Stimulated activated naive B cell treated with anti-CD40 and anti-IgM and Interleukin-4, amounts not matched to agents 10 μg/mL and 1 μg/mL and 100 μg/mL, for 72 hours (primary cell): ENCODE measurements at places on chromosomes 1 and 21.

DNA sequence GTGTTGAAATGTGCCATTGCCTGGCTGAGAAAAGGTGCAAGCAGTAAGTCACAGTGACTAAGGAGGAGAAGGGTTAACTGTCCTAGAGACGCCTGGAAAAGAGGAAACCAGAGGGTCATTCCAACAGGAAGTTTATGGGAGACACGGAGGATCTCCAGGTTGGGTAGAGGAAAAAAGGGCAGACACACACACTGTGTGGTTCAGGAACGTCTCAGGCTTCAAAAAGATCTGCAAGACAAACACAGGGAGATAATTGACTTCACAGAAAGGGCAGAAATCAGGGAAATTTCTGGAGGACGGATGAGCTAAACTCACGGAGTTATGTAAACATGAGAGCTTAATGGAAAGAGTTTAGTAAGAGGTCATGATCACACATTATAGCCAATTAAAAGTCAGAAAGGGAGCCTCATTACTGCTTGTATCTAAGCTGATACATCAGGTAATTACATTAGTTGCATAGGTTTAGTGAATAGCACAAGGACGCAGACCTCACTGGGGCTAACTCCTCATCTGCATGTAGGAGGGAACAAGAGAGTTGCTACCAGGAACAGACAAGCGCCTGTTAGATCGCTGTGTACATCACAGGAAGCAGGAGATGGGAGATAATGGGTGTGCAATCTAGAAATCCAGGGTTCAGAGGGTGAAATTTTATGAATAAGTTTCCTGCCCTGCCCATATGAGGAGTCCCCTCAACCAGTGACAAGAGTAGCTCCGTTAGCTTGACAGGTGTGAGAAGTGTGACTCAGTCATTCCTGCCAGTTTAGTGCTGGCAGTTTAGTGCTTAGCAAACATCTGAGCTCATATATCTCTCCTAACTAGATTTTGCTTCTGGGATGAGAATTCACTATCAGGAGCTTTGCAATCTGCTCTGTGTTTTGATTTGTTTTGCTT, 96.6 kb upstream of the TNR start:
- DNase-seq, result no peak

GRCh38 chr1:90911353-90911752, 110.5 kb downstream of the ZNF644 start:
- no peak for DNase-seq

DNA sequence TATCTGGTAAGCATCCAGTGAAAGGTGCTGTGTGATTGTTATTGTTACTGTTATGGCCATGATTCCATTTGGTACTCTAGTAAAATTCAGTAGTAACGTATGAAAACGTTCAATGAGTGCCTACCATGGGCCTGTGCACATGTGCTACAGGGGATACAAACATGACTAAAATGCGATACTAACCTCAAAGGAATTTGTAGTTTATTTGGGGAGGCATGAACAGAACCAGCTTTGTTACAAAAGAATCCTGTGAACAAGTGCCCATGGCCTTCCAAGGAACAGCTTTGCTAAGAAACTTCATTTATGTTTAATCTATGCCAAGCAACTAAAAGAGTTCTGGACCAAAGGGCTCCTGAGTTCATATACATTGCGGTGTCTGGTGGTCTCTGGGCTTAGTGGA, 28.7 kb downstream of the PTGFR start:
- no peak for DNase-seq

DNA sequence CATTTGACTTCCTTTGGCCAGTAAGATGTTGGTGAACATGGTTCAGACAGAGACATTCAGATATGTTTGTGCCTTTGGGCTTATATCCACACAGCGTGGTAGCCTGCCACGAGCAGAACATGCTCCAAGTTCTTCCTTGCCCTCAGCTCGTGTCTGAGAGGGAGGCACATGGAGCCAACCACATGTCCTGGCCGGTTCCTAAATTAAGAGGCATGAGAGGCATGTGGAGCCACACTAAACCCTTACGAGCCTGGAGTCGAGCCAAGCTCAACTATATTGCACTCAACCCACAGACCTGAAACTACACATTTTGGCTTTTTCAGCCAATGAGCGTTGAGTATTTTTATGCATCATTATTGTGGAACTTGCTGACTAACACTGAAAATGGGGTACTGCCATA, 133.7 kb upstream of the KCNK1 start:
- DNase-seq, result no peak

GRCh38 chr21:46411236-46411635, 47.5 kb upstream of the DIP2A start:
- no peak for DNase-seq

GRCh38 chr1:235675152-235675890, 25.7 kb upstream of the GNG4 start:
- DNase-seq, result no peak

GRCh38 chr1:156104065-156104810, 10.3 kb upstream of the LMNA start:
- DNase-seq, result no peak

DNA sequence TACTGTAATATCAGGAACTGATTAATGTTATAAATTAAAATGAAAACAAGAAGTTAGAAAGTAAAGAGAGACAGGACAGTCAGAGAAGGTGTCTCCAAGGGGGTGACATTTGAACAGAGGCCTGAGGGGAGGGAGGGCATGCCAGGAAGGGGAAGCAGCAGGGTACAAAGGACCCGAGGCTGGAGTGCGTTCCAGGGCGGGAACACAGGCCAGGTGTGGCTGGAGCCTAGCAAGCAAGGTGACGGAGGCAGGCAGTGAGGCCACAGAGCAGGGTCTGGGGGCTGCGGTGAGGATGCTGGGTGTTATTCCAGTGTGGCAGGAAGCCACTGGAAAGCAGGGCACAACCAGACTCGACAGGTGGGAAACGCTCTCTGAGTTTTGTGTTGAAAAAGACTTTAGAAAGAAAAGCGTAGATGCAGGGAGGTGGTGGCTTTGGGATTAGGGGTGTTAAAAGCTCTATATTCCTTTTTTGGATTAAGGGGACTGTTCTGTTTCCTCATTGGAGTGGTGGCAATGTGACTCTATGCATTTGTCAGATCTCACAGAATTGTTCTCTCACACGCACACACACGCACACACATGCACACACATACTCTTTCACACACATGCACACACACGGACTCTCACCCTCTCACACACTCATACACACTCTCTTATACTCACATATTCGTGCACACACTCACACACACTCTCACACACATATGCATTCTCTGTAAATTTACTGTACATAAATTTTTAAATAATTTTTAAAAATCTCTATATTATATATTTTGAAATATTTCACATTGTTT, 124.5 kb downstream of the GLIS1 start:
- DNase-seq, result no peak

GRCh38 chr1:204627436-204627835, 58.1 kb downstream of the LRRN2 start:
- no peak for DNase-seq

GRCh38 chr1:68164918-68165317, 67.4 kb downstream of the WLS start:
- DNase-seq, result no peak

DNA sequence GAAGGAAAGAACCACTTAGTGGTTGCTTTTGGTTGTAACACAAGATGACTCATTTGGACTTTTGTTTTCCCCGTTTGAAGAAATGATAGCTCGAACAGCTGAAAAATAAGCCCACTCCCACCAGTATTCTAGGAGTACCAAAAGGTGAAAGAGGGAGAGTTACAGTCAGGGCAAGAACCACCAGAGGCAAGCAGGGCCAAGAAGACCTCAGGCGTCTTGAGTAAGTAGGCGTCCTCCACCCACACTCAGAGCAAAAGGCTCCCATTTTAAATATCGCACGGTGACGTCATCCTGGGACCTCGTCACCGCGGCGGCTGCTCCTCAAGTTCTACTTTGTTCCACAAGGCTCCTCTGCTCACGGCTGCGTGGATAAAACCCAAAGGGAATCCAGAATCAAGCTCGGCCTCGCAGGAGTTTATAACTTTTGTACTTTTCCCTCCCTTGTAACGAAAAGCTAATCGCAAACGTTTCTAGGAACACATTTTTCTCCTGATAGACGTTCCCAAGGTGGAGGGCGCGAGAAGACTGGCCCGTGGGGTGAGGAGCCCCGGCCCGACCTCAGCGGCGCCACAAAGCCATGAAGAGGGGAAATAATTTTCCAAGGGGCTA, 1.2 kb downstream of the BTG3 start:
- peak; percentile 59 for DNase-seq

- DNase-seq, result no peak
Measured at GRCh38 chr1:37042506-37042905, 8.2 kb upstream of the GRIK3 start.

- DNase-seq, result no peak
Measured at GRCh38 chr1:213994888-213995287, 7.1 kb downstream of the PROX1 start.

DNA sequence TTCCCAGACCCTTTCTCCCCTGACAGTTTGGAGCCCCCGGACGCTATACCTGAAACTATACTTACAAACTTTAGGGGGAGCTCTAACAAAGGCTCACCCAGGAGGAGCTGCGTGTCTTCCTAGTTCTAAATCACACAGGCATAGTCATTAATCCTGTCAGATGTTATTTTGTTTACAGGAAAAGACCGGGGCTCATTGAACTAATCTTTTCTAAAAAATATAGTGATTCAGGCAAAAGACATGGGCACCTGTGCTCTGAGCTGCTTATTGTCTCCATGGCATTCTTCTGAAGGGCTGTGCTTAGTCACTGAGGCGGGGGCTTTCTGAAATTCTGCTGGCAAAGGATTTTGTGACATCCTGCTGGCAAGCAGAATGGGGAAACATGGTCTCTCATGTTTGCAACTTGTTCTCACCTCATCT, 1577.0 kb downstream of the NCAM2 start:
- DNase-seq, result no peak

GRCh38 chr1:196970182-196970581, 7.2 kb upstream of the CFHR5 start:
- no peak for DNase-seq

DNA sequence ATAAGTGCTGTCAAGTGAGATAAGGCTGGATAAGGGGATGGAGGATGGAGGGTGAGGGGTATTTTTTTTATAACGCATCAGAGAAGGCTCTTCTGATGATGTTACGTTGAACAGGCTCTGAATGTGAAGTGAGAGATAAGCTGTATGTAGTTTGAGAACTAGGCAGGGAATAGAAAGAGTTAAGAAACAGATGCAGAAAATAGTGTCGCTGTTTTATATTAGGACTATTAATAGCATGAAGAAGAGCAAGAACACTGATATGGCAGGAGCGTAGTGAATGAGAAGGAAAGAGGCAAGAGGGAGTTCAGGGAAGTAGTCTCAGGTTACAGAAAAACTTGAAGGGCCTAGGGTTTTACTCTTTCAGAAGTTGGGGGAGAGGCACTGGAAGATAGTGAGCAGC, 59.8 kb downstream of the GPR88 start:
- no peak for DNase-seq

DNA sequence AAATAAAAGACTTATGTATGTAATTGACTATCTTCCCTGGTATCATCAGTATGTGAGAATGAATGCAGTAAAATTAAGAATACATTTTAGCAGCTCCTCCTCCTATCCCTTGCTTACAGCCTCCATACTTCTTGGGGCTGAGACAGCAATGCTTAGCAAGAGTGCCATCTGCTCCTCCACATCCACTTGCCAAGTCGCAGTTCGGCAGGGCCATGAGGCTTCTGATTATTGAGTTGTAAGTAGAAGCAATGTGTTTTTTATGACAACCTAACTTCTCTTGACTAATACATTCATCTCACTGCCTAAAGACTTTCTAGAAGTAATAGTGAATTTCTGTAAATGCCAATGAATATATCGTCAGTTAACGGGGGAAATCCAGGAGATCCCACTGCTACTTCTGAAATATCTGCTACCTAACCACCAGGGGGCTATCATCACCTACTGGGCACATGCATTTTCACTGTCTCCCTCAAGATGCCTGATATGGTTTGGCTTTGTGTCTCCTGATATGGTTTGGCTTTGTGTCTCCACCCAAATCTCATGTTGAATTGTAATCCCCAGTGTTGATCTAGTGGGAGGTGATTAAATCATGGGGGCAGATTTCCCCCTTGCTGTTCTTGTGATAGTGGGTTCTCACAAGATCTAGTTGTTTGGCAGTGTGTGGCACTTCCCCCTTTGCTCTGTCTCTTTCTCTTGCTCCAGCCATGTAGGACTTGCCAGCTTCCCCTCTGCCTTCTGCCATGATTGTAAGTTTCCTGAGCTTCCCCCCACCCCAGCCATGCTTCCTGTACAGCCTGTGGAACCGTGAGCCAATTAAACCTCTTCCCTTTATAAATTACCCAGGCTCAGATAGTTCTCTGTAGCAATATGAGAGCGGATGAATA, 59.6 kb downstream of the EXTL2 start:
- DNase-seq, result no peak

DNA sequence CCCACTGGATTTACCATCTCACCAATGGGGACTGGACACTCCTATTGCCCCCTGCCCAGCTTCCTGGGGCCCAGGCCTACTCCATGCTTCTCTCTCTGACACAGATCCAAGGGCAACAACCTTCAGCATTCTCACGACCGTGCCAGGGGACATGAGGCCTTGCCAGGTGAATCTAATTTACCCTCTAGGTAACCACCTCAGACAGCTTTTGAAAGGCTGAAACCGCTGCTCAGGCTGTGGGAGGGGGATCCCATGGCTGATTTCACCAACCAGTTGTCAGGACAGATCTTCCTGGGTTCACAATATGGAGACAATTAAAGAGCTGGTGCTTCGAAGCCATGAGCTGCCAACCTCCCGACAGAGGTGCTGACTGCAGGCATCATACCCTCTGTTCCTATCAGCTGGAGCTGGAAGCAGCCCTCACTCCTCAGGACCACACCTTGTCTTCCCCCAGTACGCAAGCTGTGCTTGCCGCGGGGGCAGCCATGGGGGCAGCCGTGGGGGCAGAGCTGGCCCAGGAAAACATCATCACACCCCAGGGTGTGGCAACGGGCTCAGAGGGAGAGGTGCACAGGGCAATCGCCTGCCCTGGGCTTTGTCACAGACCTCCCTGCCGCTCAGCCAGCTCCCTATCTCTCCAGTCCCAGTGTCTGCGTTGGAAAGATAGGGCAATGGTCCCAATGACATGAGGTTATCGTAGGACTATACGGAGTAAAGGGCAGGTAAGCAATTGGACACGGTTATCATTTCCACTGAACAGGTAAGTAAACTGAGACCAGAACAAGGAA, 120.2 kb downstream of the DMRTB1 start:
- no peak for DNase-seq

- DNase-seq, result no peak
Measured at GRCh38 chr21:42429856-42430255, 26.2 kb downstream of the UBASH3A start.

GRCh38 chr1:1853593-1854257, 37.2 kb downstream of the GNB1 start:
- DNase-seq, result no peak

GRCh38 chr1:1873186-1873585, 17.7 kb downstream of the GNB1 start:
- DNase-seq, result no peak

DNA sequence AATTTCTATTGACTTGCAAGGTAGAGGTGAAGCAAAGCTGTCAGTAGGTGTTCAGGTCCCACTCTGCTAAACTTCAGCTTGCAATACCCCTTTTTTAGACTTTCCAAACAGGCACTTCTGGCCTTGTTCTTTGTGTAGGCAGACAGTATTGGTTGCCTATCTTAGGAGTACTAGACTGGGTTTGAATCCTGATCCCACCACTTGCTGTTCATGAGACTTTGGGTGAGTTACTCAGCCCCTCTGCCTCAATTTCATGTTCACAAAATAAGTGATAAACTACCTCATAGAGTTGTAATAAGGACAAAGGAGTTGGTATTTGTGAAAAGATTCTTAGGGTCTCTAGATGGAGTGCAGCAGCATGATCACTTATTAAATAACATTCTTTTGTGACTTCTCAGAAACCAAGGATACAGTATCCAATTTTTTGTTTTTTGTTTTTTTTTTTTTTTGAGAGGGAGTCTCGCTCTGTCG, 5.2 kb downstream of the RCC1 start:
- DNase-seq, result no peak
